ENCODE measurements at places on chromosomes 7 and 10. TPM values are rescaled to one million over a fixed set of nuclear protein-coding genes. Genes with fewer than 3 reads are reported as not detected.

The DPYSL4 gene
- polyA plus RNA-seq, result 5.4 TPM

The EIF3A gene
- 53.9 TPM for polyA plus RNA-seq

The EMX2 gene
- polyA plus RNA-seq, result 14.4 TPM

The NRCAM gene
- 1.3 TPM for polyA plus RNA-seq

The CLRN3 gene
- not detected for polyA plus RNA-seq

The IDI1 gene
- polyA plus RNA-seq, result 53.0 TPM

The EPHA1 gene
- 0.21 TPM for polyA plus RNA-seq

The POU6F2 gene
- 0.17 TPM for polyA plus RNA-seq

The GPR26 gene
- not detected for polyA plus RNA-seq

The MLXIPL gene
- 0.71 TPM for polyA plus RNA-seq

The CADPS2 gene
- 26.7 TPM for polyA plus RNA-seq

The EXOC6 gene
- 10.7 TPM for polyA plus RNA-seq

The BICC1 gene
- 15.1 TPM for polyA plus RNA-seq

The PRSS37 gene
- not detected for polyA plus RNA-seq

The LRRC4 gene
- 2.0 TPM for polyA plus RNA-seq

The ASB10 gene
- not detected for polyA plus RNA-seq

The SPDYE6 gene
- not detected for polyA plus RNA-seq

The SLC26A3 gene
- 0.07 TPM for polyA plus RNA-seq

The NFE2L3 gene
- polyA plus RNA-seq, result 1.4 TPM

The UNC5B gene
- polyA plus RNA-seq, result 2.7 TPM

The PDE6C gene
- 0.02 TPM for polyA plus RNA-seq

The OR2A1 gene
- polyA plus RNA-seq, result 0.16 TPM

The GPR22 gene
- not detected for polyA plus RNA-seq

The ACTL6B gene
- polyA plus RNA-seq, result not detected

The ZNF722 gene
- not detected for polyA plus RNA-seq

The TMEM213 gene
- not detected for polyA plus RNA-seq

The JCAD gene
- 71.7 TPM for polyA plus RNA-seq

The IL15RA gene
- 10.0 TPM for polyA plus RNA-seq

The KCNMA1 gene
- 83.8 TPM for polyA plus RNA-seq

The ANKRD2 gene
- 0.11 TPM for polyA plus RNA-seq

The OGDHL gene
- polyA plus RNA-seq, result 0.60 TPM

The SYNPO2L gene
- 0.35 TPM for polyA plus RNA-seq

The TACC2 gene
- 28.3 TPM for polyA plus RNA-seq

The TAS2R38 gene
- not detected for polyA plus RNA-seq

The WAPL gene
- 15.3 TPM for polyA plus RNA-seq

The POLR2J gene
- 77.1 TPM for polyA plus RNA-seq

The HMX2 gene
- not detected for polyA plus RNA-seq

The STEAP4 gene
- polyA plus RNA-seq, result 36.9 TPM

The NCF1 gene
- 0.69 TPM for polyA plus RNA-seq

The HELLS gene
- 1.8 TPM for polyA plus RNA-seq

The INSYN2A gene
- 0.27 TPM for polyA plus RNA-seq

The SDK1 gene
- 1.2 TPM for polyA plus RNA-seq

The SPOCK2 gene
- 1.7 TPM for polyA plus RNA-seq

The C10orf53 gene
- polyA plus RNA-seq, result not detected

All from ovary (tissue), 10 donors.